ENCODE measurements at places on chromosomes 11 and 22. TPM values are rescaled to one million over a fixed set of nuclear protein-coding genes. Genes with fewer than 3 reads are reported as not detected.

CCDC116 gene
- 0.43 TPM for total RNA-seq

OR10D3 gene
- not detected for total RNA-seq

HPX gene
- total RNA-seq, result 1.7 TPM

DNA sequence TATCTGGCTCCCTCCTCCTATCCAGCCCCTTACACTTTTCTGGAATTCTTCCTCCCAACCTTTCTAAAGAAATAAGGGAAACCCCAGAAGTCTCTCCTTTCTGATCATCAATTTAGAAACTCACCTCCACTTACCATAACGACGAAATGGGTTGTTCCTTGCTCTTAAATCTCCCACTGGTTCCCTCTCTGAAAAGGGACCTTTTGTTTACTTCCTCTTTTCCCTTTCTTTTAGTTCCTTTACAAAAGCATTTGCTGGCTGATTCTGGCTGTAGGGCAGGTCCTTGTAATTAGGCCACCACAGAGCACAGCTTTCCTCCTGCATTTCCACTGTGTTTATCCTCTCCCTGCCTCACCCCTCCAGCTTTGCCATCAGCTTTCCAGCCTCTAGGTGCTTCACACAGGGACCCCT, 12.0 kb downstream of the JAML start:
- H3K4me1 ChIP-seq, result peaks cover 55% of the 10 kb centered on the region
- no peak overlapping the region for H3K4me3 ChIP-seq
- no peak for DNase-seq

OR2AG2 gene
- not detected for total RNA-seq

PIK3C2A gene
- total RNA-seq, result 24.0 TPM

MRGPRE gene
- total RNA-seq, result not detected

DNA sequence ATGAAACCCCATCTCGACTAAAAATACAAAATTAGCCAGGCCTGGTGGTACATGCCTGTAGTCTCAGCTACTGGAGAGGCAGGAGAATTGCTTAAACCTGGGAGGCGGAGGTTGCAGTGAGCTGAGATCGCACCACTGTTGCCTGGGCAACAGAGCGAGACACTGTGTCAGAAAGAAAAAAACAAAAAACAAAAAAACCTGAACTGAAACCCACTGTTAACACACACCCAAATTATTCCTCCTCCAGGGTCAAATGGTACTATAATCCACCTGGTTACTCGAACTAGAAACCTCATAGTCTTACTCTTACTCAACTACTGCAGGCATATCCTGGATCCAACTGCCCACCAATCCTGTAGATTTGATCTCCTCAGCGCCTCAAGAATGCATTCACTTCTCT, 35.5 kb downstream of the USP28 start:
- H3K36me3 ChIP-seq, result peaks cover 30% of the 10 kb centered on the region
- no peak overlapping the region for H3K4me3 ChIP-seq
- H3K4me1 ChIP-seq, result no peaks in the 10 kb centered on the region
- H3K27ac ChIP-seq, result no peak overlapping the region
- DNase-seq, result no peak
- no peaks in the 10 kb centered on the region for H3K27me3 ChIP-seq

CNGA4 gene
- total RNA-seq, result 0.10 TPM

- no peaks in the 10 kb centered on the region for H3K36me3 ChIP-seq
- no peaks in the 10 kb centered on the region for H3K4me1 ChIP-seq
- H3K27ac ChIP-seq, result no peak overlapping the region
These were observed 50.2 kb upstream of the SPATA19 start for GRCh38 chr11:133895551-133895950.

MGAT3 gene
- total RNA-seq, result 0.57 TPM

Data from naive thymus-derived CD4-positive, alpha-beta T cell (primary cell).